Stimulated activated CD4-positive, alpha-beta T cell treated with anti-CD3 and anti-CD28 coated beads, Interleukin-1b, Interleukin-23, amount 100 ng/mL, for 48 hours (primary cell): ENCODE measurements at places on chromosomes 1 and 21.
A peak's percentile ranks its signal among the peaks of the same experiment; 100 is the strongest.

DNA sequence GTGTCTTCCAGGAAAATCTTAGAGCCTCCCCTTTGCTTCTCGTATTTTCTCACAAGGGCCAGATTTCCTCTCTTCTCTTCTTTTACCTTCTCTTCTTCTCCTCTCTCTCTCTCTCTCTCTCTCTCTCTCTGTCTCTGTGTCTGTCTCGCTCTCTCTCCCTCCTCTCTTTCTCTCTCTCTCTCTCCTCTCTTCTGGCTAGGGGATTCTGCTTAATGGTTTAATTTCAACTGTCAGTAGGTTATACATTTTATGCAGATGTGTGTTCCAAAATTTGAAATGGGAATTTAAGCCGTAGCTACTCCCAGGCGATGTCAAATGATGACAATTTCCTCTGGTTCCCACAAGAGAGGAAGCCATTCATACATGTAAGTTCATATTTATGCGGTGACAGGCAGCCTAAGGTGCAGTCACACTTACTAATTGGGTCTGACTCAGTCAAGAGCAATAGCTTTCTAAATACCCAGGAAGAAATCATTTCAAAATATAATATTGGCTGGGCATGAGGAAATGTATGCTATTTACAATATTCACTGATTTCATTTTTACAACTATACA, 1.4 kb downstream of the DSCAM start:
- no peak for DNase-seq

DNA sequence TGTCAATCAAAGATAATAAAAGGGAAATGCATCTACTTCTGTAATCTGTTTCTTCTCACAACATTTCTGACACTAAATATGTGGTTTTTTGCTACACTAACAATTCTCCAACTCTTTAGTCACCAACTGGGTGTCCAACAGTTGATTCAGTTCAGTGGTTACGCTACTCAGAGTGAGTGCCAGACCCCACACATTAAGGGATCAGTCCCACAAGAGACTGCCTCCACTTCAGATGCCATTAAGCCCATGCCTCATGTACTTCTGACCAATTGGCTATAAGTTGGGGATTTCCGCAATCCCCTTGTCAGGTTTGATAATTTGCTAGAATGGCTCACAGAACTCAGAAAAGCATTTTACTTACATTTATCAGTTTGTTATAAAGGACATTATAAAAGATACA, 28.4 kb downstream of the RNF2 start:
- no peak for DNase-seq

GRCh38 chr1:198649968-198650338, 11.1 kb downstream of the PTPRC start:
- DNase-seq: peak; percentile 42

DNA sequence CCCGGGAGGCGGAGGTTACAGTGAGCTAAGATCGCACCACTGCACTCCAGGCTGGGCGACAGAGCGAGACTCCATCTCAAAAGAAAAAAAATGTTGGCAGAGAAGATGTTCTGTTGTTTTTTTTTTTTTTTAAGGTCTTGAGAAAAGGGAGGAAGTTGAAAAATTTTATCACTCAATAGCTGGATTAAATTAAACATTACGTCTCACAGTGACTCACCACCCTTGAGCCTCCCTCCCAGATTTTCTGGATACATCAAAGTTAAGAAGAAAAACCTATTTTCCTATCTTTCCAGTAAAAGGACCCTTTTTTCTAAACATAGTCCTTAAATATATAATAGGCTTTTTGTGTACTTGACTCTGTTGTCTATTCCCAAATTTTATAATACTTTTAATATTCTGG, 35.5 kb downstream of the IFNAR1 start:
- no peak for DNase-seq

- DNase-seq: no peak
Measured at GRCh38 chr1:8981169-8981568, 35.5 kb downstream of the CA6 start.

GRCh38 chr1:217188280-217189237, 442.3 kb downstream of the GPATCH2 start:
- DNase-seq: no peak
